Stimulated activated CD8-positive, alpha-beta memory T cell treated with anti-CD3 and anti-CD28 coated beads, Interleukin-4, amount 100 ng/mL, for 1 hour (primary cell): ENCODE measurements at places on chromosomes 5 and 9.

DNA sequence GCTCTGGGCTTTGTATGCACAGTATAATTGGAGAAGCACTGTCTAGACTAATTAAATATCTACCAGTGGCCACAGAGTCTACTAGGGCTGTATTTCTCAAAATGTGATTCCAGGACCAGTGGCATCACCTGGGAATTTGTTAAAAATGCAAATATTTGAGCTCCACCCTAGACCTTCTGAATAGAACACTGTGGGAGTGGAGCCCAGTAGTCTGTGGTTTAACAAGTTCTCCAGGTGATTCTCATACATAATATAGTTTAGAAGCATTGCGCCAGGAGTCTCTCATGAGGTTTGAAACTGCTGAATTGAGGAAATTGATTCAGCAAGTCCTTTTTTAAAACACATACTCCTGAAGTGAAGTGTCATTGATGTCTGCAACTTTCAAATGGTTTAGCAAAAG lies 74.7 kb downstream of the FCHO2 start:
- no peak for DNase-seq

DNA sequence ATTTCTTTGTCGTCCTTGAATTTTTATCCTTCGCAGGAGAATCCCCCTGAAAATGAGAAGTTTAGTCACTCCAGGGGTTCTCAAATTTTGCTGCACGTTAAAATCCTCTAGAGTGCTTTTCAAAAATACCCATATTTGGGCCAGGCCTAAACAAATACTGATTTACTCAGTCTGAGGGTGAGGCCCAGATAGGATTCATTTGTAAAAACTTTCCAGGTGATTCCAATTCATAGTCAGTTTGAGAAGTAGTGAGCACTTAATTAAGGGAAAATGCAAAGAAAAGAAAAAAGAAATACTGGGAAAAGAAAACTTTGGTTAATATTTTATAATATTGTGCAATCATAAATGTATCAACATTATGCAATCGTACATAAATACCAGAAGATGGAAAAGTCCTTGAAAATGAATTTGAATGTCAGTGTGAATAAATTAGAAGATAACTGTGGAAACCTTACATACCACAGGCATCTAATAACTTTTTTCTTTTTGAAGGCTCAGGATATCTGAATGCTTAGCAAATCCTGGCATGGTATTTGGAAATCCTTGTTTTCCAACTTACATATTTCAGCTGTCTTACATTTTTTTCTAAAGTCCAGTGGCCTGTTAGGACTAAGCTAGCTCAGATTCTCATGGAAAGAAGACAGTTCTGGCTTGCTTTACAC lies 116.5 kb upstream of the DAPK1 start:
- no peak for DNase-seq

- no peak for DNase-seq
These were observed 106.0 kb downstream of the PHF2 start for GRCh38 chr9:93682155-93682968.

GRCh38 chr9:35258660-35259474 lies 97.1 kb downstream of the UNC13B start:
- DNase-seq: no peak

- DNase-seq: no peak
These were observed 24.7 kb upstream of the LECT2 start for GRCh38 chr5:135979510-135979909.

GRCh38 chr9:36949466-36949865 lies 84.6 kb downstream of the PAX5 start:
- no peak for DNase-seq

DNA sequence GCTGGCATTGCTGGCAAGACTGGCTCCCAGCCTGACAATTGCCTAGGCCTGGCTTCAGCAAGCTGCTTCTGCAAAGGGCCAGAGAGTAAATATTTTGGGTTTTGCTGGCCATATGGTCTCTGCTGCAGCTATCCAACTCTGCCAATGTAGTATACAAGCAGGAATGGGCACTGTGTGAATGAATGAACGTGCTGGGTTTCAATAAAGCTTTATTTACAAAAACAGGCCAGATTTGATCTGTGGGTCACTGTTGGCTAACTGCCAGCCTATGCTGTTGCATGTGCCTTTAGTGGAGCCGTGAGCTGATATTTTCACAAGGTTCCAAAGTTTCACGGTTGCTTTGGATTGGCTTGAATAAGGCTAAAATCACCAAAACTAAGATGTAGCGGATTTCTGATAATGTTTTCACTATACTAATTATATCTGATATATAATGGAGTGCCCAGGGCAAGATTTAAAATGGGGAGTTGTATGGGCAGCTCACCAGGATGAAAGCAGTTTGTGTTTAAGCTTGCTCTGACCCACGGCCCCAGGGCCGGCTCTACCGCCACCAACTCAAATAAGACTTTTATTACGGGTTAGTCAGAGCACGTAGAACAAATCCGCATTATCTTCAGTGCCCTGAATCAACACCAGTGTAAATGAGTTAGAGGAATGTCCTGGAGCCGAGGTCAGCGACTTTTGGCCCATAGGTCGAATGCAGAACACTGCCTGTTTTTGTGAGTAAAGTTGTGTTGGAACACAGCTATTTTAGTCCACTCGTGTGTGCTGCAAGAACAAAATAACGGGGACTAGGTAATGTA lies 98.6 kb upstream of the DAP start:
- DNase-seq: no peak

GRCh38 chr5:52821901-52822300 lies 34.2 kb downstream of the ITGA1 start:
- no peak for DNase-seq

DNA sequence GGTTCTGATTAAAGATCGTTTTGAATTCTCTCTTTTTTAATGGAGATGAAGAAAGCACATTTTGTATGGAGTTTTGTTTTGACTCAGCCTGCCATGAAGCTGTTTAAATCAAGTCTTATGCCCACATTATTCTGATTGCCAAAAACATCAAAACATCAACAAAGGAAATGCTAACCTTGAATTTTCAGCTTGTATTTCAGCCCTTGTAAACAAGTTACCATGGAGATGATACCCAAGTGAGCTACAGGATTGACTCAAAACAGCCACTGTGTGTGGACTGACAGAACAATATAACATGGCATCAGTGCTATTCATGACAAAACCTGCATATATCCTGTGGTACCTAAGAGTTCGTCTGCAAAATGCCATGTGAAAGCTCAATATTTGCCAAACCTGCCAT lies 1581.0 kb downstream of the MAT2B start:
- no peak for DNase-seq

DNA sequence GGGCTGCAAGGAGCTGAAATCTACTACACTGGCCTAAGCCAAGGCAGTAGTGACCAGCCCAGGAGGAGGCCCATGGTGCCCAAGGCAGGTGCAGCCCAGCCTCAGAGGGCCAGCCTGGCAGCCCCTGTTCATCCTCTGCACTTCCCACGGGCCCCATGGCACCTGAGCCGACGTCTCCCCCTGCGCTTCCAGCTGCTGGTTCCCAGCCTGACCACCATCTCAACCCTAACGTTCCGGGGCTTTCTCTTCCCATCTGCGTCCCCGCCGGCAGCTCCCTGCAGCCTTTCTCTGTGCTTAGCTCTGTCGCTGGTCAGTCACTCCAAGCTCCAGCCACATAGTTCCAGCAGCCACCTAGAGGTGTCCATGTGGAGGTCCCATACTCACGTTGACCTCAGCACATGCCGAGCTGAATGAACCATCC lies 105.5 kb upstream of the LMX1B start:
- DNase-seq: no peak

GRCh38 chr9:17757816-17758215 lies 178.9 kb downstream of the SH3GL2 start:
- no peak for DNase-seq

GRCh38 chr5:175842951-175843793 lies 28.2 kb upstream of the CPLX2 start:
- DNase-seq: no peak

DNA sequence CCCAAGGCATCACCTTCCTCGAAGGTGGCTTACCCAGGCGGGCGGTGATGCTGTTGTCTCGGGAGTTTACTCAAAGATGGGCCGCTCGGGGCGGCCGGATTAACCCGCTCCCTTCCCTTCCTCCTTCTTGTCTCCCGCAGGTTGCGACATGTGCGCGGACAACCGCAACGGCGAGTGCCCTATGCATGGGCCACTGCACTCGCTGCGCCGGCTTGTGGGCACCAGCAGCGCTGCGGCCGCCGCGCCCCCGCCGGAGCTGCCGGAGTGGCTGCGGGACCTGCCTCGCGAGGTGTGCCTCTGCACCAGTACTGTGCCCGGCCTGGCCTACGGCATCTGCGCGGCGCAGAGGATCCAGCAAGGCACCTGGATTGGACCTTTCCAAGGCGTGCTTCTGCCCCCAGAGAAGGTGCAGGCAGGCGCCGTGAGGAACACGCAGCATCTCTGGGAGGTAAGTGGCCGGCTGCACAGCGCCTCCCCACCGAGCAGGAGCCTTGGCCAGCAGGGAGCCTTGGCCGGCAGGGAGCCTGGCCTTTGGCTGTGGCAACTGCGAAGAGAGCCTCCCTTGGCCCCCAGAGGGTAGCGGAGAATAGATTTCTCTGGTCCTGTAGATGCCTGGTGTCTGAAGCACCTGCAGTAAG lies 10.6 kb downstream of the PRDM6 start:
- DNase-seq: no peak

GRCh38 chr5:104265531-104266140 lies 703.0 kb upstream of the NUDT12 start:
- DNase-seq: no peak

DNA sequence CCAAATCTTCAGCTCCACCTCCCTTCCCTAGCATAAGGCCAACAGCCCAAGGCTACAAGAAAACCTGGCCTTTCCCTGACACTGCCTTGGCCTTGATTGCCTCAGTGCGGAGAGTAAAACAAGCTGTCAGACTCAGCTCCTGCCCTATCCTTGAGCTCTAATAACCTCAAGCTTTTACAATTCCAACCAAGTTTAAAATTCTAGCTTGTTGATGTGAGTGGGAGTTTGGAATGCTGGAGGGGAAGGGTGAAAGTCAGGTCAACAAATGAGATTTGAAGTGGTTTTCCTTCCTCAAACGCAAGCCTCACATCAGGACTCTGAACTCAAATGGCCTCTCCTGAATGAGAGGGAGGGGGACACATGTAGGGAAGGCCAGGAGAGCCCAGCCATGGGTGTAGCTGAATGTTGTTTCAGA lies 197.0 kb upstream of the VLDLR start:
- DNase-seq: no peak

DNA sequence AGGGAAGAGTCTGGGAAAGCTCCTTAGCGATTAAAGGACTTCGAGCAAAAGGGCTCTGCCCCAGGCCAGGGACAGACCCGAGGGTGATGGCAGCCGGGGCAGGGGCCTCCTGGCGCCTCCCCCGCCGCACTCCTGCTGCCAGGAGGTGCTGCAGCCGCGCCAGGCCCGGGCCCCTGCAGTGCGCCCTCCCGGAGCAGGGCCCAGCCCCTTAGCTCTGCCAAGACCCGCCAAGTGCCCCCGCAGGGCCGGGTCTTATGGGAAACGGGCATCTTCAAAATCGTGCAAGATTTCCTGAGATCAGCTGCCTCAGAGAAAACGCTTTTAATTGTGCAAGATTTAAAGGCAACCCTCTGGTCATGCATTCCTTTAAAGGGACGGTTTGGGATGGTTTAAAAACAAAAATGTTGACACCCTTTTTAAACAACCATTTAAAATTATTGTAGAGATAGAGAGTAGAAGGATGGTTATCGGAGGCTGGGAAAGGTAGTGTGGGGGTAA lies 52.4 kb downstream of the CDC14B start:
- no peak for DNase-seq

GRCh38 chr5:110917161-110917875 lies 154.2 kb upstream of the TSLP start:
- no peak for DNase-seq

DNA sequence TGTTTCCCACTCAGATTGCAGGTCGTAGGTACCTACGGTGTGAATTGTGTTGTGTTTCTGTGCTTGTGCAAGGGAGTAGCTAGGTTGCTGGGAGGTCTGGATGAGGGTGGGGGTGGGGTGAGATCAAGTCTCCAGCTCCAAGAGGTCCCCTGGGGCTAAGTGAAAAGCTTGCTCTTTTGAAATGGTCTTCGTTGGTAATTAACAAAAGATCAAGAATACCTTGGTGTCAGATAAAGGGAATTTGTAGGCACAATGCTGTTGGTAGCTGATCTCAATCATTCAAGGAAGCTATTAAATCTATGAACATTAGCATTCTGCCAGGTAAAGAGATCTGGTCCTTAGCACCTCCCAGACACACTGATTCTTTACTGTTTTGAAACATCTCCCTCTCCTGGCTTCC lies 928 bp upstream of the PCDHGC4 start:
- no peak for DNase-seq

DNA sequence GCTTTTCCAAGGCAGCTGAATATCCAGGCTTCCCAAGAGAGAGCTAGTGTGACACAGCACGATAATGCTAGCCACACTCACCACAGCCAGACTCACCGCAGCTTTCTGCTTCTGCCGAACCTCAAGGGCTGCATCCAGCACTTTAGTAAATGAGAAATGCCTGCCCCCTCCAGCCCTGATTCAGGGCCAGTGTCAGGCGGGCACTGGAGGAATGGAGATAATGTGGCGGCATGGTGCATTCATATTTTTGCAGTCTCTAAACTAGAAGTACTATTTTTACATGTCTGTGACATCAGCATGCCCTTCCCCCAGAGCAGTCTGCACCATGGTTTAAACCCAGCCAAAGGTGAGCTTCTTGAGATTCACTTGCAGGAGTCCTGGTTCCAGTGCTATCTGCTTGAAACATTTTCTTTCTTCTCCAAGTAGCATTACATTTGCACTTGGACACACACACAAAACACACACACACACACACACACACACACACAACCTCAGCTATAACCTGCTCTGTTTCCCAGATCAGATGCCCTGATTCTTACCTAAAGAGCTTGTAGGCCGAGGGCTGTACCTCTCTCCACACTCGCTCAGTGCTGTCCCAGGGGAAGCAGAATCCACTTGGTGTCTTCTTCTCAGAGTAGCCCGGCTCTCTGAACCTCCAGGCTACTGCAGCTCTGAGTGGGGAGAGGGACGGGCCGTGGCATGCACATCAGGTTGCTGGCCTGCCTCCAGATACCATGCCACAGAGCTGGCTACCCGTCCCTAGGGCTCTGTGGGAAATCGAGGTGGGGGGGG lies at the start of gene FGF1:
Gene FGF1, minus strand, starts transcription at position 673 of the 792 bp plus-strand sequence. CDS start 71,963 bp downstream, outside the sequence.
- DNase-seq: no peak

GRCh38 chr9:93531374-93531773 lies 45.0 kb upstream of the PHF2 start:
- no peak for DNase-seq

- no peak for DNase-seq
These were observed 12.7 kb downstream of the SYK start for GRCh38 chr9:90814355-90814754.

DNA sequence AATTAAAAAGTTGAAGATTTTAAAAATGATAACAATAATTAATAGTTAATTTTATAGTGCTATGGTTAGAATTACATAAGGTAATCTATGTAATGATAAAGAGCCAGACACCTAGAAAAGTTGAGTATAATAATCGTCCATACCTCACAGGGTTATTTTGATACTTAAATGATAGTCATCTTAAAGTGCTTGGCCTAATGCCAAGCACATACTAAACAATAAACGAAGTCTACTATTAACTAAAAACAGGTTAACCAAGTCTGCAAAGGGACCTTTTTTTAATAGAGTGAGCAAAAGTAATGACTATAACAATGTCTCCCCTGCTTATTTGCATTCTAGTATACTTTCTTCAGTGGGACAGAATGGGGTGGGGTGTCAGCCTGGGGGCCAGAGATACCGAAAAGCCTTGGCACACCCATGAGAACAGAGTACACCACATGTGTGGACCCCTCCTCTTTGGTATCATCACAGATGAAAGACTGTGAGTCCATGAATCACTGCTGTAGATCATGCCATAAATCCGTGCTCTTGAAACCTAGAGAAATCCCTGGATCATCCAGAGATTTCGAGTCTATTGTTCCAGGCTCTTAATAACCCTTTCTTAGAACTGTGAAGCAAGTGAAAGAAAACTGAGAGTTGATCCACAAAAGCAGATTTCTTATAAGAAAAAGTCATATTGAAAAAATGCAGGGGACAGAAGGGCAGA lies 249.5 kb downstream of the PRELID2 start:
- no peak for DNase-seq
